Gastrocnemius medialis (tissue), 4 donors: ENCODE measurements at places on chromosomes 1 and 21. TPM values are rescaled to one million over a fixed set of nuclear protein-coding genes. Genes with fewer than 3 reads are reported as not detected.

Gene CRYBG2
- not detected for total RNA-seq

Gene IGSF3
- total RNA-seq, result 1.2 TPM

Gene GJA4
- total RNA-seq, result 14.4 TPM

Gene OLFML2B
- total RNA-seq, result 1.7 TPM

Gene FMO1
- 0.36 TPM for total RNA-seq

Gene MXRA8
- total RNA-seq, result 34.2 TPM

Gene CDK18
- total RNA-seq, result 1.5 TPM

Gene TSPAN2
- 2.6 TPM for total RNA-seq

DNA sequence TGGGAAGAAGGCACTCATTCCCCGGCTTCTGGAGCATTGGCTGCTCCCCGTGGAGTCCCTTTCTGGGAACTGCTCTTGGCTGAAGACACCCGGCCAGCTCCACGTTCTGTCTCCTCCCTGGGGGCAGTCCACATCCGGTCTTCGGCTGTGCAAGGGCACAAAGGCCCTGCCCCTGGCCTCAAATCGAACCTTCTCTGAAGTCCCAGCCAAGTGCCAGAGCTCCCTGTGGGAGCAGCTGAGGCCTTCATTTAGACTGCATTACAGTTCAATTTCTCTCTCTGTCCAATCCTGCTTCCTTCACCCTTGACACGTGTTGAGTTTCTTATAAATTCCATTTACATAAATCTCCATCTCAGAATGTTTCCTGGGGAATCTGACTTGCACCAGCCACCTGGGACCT, 132.9 kb upstream of the POU3F1 start:
- no peak for DNase-seq
- H3K36me3 ChIP-seq, result no peaks in the 10 kb centered on the region

DNA sequence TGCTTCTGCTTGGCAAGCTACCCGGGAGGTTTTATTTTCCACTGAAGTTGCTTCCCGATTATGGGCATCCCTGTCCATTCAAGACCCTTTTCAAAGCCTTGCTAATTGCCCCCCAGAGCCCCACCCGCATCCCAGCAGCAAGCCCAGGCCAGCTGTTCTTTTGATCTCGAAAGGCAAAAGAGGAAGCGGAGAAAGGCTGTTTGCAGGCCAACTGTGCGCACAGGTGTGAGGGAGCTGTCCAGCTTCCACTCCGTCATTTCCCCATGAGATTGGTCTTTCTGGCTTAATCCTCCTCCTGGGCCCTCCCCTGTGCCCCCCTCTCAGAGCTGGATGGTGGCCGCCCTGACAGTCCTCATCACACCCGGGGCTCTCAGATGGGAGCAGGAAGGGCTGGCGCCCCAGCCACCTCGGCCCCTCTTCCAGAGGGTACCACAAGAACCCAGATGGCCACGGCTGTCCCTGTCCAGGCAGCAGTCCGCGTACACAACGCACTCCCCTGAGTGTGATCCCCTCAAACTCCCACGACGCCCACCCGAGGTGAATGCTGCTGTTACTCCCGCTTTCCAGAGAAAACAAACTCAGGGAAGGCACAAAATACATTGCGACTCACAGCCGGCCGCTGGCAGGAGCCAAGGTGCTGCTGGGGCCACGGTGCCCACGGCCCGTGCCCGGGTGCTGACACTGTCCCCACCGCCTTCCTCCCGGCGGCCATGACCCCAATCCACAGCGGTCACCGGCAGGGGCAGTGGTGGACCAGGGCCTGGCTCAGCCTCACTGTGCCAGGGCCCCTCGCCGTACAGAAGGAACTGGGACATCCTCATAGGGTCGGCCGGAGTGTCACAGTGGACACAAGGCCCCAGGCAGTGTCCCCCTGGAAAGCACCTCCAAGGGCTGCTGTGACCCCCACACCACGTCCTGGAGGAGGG, 121.9 kb downstream of the CRYAA start:
- H3K27me3 ChIP-seq, result no peaks in the 10 kb centered on the region
- no peak overlapping the region for H3K27ac ChIP-seq
- H3K4me3 ChIP-seq, result no peak overlapping the region
- H3K4me1 ChIP-seq, result no peaks in the 10 kb centered on the region

DNA sequence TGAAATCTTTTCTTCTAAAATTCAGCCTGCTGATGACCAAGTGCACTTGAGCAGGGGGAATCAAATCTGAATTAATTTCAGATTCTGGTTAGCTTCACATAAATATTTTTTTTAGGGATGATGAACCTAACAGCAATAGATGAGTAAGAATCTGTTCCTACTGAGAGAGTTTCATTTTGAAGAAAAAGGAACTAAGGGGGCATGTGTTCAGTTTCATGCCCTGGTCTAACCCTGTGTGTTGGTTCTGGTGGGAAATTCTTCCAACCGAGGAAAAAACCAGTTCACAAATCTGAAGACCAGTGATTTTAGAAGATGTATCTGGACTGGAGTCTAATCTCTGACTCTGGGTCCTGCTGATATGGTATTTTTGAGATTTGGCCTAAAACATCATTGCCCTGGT, 13.7 kb downstream of the SELL start:
- H3K4me3 ChIP-seq, result no peak overlapping the region
- DNase-seq, result no peak
- peaks cover 7% of the 10 kb centered on the region for H3K4me1 ChIP-seq
- no peaks in the 10 kb centered on the region for H3K36me3 ChIP-seq
- no peak overlapping the region for H3K27ac ChIP-seq

DNA sequence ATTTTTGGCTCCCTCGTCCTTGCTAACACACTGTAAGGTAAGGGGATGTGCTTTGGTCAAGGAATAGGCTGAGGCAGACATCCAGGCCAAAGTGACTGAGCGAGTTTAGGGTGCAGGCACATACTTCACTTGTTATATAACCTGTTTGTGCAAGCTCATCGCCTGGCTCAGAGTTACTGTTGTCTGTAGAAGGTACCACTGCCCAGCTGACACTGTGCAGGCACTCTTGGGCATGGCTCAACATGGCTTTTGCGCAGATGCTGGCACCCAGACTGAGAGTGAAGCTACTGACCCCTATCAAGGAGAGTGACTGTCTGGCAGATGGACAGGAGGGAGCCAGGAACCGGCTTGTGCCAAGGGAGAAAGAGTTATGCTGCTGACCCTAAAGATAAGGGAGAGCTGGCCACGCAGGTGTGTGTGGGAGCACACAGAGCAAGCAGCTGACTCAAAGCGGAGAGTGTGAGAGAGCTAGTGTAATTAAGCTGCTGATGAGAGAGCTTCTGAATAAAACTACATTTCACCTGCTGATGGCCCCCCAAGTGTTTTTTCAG, 307.3 kb upstream of the USP24 start:
- no peak for DNase-seq
- no peaks in the 10 kb centered on the region for H3K4me1 ChIP-seq
- no peak overlapping the region for H3K27ac ChIP-seq
- no peaks in the 10 kb centered on the region for H3K36me3 ChIP-seq

DNA sequence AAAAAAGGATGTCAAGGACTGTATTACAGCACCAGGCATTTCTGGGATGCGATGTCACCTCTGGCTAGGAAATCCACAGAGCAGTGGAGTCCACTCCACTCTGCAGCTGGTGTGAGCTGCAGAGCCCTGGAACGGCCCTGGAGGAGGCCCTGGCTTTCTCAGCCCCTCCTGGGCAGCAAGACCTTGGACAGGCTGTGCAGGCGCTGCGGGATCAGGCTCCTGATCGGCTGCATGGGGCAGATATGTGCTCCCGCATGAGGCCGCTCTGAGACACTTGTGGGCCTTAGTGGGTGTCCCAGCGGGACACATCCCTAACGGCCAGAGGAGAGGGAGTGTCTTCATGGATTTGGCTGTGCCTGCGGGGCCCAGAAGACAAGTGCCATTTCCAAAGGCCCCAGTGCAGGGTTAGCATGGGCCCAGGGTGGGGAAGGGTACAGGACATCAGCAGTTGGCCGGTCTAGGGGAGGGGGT, 6.2 kb downstream of the DNMT3L start:
- no peaks in the 10 kb centered on the region for H3K27me3 ChIP-seq
- H3K4me3 ChIP-seq, result no peak overlapping the region
- H3K4me1 ChIP-seq, result no peaks in the 10 kb centered on the region
- H3K36me3 ChIP-seq, result no peaks in the 10 kb centered on the region
- DNase-seq, result no peak
- H3K27ac ChIP-seq, result no peak overlapping the region

DNA sequence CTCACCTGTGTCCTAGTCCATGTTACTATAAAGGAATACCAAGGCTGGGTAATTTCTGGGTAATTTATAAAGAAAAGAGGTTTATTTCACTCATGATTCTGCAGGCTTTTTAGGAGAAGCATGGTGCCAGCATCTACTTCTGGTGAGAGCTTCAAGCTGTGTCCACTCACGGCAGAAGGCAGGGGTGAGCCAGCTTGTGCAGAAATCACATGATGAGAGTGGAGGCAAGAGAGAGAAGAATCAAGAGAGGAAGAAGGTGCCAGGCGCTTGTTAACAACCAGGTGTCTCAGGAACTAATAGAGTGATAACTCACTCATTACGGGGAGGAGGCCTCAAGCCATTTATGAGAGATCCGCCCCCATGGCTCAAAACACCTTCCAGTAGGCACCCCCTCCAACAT, 67.5 kb upstream of the CD34 start:
- H3K27me3 ChIP-seq, result no peaks in the 10 kb centered on the region
- no peaks in the 10 kb centered on the region for H3K4me1 ChIP-seq
- no peak overlapping the region for H3K27ac ChIP-seq

DNA sequence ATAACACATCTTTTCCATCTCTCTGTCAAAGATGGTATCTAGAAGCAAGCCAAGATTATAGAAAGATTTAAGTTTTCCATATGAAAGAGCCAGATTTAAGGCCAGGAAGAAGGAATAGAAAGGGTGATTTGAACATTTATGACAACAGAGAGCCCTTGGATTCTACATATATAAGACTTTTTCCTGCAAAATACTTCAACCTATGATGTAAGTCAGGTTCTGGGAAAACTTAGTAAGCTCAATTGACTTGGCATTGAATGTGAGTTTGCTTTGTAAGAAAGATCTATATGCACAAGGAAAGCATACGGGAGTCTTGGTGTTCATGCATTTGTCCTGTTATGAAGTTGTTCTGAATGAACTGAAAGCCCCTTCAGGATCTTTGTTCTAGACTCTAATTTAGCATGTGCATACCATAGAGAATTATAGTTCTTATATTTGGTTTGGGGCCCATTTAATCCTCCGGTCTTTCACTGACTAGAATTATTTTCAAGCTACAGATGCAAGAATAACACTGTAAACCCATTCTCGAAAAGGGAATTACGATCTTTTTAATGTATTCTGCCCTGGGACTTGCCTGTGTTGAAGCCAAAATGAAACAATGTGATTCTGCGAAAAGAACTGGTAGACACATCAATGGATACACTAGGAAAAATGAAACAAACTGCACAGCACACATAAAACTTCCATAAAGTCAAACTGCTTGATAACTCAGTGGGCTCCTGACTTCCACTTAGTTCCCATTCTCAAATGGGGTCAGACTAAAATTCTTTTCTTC, 152.8 kb downstream of the DISP1 start:
- no peak overlapping the region for H3K27ac ChIP-seq
- DNase-seq, result no peak
- H3K27me3 ChIP-seq, result no peaks in the 10 kb centered on the region
- H3K4me1 ChIP-seq, result no peaks in the 10 kb centered on the region

DNA sequence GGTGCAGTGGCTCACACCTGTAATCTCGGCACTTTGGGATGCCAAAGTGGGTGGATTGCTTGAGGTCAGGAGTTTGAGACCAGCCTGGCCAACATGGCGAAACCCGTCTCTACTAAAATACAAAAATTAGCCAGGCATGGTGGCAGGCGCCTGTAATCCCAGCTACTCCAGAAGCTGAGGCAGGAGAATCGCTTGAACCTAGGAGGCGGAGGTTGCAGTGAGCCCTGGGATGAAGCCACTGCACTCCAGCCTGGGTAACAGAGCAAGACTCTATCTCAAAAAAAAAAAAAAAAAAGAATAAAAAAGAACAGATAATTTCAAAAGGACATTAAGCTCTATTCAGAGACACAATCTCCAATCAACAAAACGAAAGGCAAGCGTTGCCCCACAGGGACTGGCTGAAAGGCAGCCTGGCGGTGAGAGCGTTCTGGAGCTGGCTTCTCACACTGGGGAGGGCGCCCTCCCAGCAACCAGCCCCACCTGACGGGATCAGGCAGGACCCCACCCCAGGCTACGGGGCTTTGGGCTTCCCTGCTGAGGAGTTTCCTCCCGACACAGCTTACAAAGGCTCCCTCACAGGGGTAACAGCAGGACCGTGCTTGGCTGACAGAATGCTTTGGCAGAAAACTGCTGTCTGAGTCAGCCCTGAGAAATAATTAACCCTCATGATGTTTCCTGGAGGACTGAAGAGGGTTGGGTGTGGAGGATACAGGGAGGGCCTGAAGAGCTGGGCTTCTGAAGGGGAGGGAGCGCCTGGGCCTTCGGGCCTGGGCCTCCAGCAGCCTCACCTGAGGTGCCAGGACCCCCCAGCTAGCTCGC, 31.1 kb upstream of the SRP9 start:
- no peaks in the 10 kb centered on the region for H3K27me3 ChIP-seq
- H3K4me1 ChIP-seq, result peaks cover 39% of the 10 kb centered on the region
- peak; percentile 46 for DNase-seq
- peak overlapping the region; percentile 71 for H3K4me3 ChIP-seq
- H3K27ac ChIP-seq, result peak overlapping the region; percentile 85

- no peaks in the 10 kb centered on the region for H3K36me3 ChIP-seq
- DNase-seq, result no peak
- no peaks in the 10 kb centered on the region for H3K27me3 ChIP-seq
- no peak overlapping the region for H3K27ac ChIP-seq
These were observed 25.6 kb downstream of the ALPL start for GRCh38 chr1:21534674-21535378.

GRCh38 chr1:175287377-175287776, 94.8 kb upstream of the KIAA0040 start:
- H3K36me3 ChIP-seq, result no peaks in the 10 kb centered on the region
- no peaks in the 10 kb centered on the region for H3K4me1 ChIP-seq
- no peak overlapping the region for H3K4me3 ChIP-seq

GRCh38 chr1:22671999-22672398, 19.0 kb downstream of the C1QB start:
- H3K27ac ChIP-seq, result no peak overlapping the region
- H3K36me3 ChIP-seq, result no peaks in the 10 kb centered on the region
- no peak for DNase-seq
- no peak overlapping the region for H3K4me3 ChIP-seq

- no peaks in the 10 kb centered on the region for H3K36me3 ChIP-seq
- H3K4me1 ChIP-seq, result no peaks in the 10 kb centered on the region
These were observed 844 bp downstream of the NIBAN1 start for GRCh38 chr1:184973272-184974055.
